Naive B cell (primary cell): ENCODE measurements at places on chromosomes 3 and 15.

- no peak for DNase-seq
Measured at GRCh38 chr3:122506450-122506849, 8.3 kb downstream of the KPNA1 start.

GRCh38 chr3:193617628-193618027 lies 24.6 kb downstream of the OPA1 start:
- DNase-seq: no peak

GRCh38 chr3:157066335-157067098 lies 93.4 kb downstream of the CCNL1 start:
- no peak for DNase-seq

DNA sequence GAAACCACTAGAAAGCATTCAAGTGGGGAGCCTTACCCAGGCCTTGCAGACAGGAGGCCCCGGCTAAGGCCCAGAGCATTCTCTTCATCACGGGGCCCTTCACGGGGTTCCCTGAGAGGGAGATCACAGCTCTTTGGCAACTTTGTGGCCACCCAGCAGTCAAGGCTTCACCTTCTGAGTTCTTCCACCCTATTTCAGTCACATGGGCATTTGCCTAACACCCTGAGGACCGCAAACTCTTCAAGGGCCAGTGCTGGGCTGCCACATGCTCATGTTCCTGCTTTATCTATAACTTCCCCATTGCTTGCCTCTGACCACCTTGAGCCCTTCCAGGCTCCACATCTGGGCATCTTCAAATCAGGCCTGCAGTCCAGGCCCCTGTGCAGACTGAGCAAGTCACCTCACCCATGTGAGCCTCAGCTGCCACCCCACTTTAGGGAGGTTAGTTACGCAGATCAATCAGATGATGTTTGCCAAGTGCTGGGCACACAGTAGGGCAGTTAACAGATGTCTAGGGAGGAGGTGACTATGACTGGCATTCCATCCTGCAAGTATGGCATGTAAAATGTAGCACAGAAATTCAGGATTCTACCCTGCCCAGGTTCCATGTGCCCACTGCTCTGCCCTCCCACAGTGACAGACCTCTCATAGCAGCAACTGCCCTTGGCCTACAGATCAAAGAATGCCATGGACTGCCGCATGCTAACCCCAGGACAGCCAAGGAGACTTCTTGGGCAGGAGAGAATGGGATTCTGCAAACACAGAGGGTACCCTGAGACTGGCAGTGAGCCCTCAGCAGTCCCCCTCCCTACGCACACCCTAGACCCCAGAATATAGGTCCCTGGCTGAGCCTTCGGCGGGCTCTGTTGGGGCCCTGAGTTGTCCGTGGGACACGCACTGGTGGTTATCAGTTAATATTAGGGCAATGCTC lies 37.6 kb upstream of the ZNF710 start:
- no peak for DNase-seq

- no peak for DNase-seq
Measured at GRCh38 chr3:116306720-116307119, 138.6 kb downstream of the LSAMP start.

DNA sequence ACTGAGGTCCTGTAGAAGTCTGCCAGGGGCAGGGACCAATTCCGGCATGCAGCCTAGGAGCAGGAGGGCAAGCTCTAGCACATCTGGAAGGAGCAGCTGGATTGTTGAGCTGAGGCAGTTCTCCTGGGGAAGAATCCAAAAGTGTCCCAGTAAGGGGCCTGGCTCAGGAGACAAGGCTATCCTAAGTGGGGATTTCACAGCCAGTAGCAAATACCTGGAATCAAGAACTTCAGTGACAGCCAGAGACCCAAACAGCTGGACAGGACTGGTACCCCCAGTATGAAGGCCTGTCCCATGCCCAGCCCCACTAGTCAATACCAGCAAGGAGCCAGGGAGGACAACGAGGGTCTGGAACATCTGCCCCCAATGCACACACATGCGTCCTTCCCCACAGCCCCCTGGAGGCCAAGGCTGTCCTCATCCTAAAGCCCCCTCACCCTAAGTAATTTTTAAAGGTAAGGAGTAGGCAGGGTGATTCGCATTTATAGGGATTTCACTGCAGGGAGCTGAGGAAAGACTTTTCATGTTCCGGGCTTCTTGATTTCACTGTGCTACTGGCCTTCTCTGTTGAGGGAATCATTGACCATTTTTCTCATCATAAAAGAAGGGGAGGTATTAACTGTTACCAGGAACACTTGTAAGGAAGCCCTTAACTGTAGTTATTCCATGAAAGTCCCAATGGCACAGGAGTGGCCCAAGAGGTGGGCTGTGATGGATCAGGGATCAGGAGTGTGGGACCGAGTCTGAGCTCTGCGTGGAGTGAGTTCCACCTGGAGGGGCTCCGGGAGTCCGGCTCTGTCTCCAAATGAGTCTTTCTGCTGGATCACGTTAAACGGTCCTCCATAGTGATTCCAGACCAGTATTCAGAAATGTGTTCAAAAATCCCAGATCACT lies 2.6 kb upstream of the CHSY1 start:
- DNase-seq: no peak

GRCh38 chr3:4735243-4735642 lies 242.1 kb downstream of the ITPR1 start:
- DNase-seq: no peak
